ENCODE measurements at places on chromosomes 5 and 9.

DNA sequence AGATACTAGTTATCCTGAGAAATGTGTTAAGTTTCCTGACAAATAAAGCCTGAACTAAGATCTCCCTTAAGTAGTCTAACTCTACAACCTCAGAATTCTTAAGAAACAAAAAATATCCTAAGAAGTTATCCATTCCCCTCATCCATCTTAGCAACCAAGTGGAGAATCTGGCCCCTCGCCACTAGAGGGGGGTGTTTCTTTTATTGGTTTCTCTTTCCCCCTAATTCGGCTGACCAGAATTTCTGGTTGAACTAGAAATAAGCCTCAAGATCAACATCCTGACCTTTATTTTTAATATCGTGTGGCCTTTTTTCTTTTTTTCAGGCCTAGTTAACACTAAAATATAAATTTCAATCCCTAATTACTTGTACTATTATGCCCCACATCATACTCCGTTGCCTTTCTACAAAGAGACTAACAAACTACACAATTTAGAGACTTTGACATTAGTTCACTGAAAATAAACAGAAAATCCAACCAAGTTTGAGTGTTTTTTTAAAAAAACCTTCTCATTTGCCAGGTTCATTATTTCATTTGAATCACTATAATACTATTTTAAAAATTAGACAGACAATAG is 14.3 kb upstream of the NR4A3 start:
- DNase-seq: peak; percentile 24

DNA sequence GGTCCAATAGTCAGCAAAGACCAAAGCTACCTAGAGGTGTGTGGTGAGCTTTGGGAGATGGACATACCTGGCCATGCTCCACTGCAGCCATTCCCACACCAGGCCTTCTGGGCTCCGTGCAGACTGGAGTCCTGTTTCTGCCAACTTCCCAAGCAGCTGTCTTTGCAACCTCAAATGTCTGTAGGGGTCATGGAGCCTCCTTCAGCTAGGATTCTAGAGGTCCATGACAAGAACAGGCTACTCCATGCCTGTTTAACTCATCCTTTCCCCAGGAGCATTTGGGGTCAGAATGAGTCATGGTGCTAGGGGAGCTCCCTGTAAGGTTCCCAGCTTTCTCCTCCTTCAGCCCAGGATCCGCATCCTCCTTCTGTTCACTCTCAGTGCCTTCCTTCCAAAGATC is 17.1 kb downstream of the VPS13A start:
- DNase-seq: no peak

GRCh38 chr5:73751254-73751914 is 125.4 kb downstream of the ARHGEF28 start:
- no peak for DNase-seq

GRCh38 chr9:92807757-92808725 is 43.4 kb upstream of the BICD2 start:
- no peak for DNase-seq

DNA sequence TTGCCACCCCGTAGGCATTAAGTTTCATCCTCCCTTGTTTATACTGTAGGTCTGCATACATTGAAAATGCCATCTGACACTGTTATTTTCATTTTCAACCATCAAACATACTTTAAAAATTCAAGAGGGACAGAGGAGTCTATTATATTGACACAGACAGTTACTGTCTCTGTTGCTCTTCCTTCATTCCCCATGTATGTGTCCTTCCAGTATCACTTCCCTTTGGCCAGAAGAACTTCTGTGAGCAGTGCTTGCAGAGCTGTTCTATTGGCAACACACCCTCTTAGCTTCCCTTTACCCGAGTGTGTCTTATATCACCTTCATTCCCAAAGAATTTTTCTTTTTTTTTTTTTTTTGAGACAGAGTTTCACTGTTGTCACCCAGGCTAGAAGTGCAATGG is 42.8 kb downstream of the RASGEF1C start:
- no peak for DNase-seq

DNA sequence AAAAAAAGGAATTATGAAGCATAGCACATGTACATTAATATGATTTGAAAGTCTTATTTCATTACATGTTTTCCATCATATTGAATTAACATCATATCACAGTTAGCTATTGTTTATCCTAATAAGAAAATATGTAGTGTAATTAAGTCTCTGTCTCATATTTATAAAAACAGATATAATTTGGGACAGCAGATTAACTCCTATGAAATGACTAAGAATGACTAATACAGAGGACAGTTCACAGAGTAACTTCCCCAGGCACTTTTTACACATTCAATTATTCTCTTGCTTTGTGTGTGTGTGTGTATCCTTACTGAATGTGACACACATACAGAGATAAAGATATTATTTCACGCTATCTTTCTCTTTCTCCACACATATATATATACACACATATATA is 2400.9 kb upstream of the C9orf72 start:
- no peak for DNase-seq

GRCh38 chr9:82673919-82674318 is 389.0 kb downstream of the RASEF start:
- no peak for DNase-seq

GRCh38 chr5:180340856-180341255 is 12.3 kb downstream of the GFPT2 start:
- DNase-seq: no peak

- DNase-seq: no peak
These were observed 108.4 kb upstream of the PRSS3 start for GRCh38 chr9:33686942-33687341.
